Hematopoietic multipotent progenitor cell treated with erythropoietin and hydrocortisone succinate and interleukin-3 and kit ligand, for 8 days (in vitro differentiated cells): ENCODE measurements at places on chromosomes 11 and 22.

DNA sequence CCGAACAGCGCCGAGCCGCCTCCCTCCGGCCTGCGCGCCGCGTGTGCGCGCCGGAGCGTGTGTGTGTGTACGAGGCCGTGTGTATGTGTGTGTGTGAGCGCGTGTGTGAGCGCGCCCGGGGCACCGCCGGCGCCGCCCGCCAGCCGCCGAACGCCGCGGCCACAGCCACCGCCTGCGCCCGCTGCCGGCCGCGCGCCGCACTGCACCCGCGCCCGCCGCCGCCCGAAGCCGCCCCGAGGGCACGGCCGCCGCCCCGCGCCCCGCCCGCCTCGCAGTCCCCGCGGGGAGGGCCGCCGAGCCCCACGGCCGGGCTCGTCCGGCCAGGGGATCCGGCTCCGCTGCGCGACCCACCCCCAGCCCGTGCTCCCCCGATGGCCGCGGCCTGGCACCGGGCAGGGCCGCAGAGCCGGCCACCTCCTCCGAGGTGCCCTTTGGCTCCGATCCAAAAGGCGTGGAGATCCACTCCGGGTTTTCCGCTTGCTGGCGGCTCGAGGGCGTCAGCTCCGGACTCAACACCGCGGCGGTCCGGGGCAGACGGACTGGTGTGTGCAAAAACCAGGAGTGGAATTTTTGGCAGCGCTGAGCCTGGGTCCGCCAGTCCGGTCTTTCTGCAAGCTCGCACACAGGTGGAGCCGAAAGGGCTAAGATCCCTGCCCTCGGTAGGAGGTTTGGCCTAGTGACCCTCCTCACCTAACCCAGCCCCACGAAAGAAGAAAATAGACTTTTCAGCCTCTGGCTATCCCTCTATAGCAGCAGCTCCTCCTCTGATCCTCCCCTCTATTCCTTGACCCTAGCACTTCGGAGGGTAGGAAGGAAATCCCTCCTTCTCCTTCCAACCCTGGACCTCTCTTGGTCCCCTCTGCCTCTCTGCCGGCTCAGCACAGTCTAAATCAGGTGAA, at the start of gene SYT7:
SYT7 (minus strand) TSS at position 47 of the 899 bp plus-strand sequence. CDS start 256 bp downstream, outside the sequence.
- DNase-seq = peak; percentile 91

DNA sequence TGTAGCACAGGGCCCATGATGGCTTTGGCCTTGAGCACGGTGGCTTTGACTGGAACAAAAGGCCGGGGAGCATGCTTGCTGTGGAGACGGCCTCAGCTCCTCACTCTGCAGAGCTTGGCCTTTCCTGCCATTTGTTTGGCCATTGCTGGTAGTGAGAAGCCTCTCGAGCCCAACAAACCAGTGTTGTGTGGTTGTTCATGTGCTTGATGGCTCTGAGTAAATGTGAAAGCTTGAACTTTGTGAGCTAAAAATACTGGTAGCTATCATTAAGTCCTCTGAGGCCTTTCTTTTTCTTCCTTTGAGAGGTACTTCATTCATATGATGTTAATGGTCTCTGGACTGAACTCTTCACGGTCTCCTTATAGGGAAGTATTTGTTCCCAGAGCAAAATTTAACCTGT, 39.6 kb downstream of the NAT10 start:
- DNase-seq = no peak

DNA sequence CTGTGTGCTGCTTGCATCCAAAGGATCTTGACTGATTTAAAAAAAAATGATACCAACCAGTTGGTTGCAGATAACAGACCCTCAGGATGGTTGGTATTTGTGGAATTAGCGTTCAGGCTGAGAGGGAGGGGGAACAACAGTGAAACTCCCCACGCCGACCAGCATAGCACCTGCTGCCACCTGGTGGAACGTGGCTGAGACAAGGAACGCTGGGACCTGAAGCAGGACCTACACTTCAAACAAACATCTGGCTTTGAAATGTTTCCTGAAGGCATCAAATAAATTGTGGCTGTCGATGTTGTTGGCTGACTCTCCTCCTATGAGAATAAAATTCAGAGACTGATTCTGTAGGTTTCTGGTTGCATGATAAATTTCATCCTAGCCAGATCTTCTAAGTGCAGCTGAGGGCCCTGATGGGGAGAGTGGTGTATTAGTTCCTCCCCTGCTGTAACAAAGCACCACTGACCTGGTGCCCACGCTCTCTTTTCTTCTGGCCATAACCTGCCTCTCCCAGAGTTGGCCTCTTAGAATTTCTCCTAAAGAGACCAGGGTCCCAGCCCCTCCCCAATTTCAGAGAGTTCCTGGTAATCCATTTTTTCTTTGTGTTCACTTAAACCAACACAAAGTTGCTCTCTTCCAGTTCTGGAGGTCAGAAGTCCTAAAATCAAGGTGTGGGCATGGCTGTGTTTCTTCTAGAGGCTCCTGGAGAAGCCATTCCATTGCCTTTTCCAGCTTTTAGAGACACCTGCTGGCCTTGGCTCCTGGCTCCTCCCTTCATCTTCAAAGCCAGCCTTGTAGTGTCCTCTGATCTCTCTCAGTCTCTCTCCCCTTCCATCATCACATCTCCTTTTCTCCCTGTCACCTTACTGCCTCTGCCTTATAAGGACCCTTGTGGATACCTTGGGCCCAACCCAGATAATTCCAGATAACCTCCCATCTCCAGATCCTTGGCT, 17.3 kb downstream of the APOL2 start:
- peak; percentile 72 for DNase-seq

GRCh38 chr11:108218912-108219783, 3.3 kb downstream of the NPAT start:
- DNase-seq = peak; percentile 54

- DNase-seq = no peak
Measured at GRCh38 chr22:37373451-37373850, 53.8 kb downstream of the ELFN2 start.

- peak; percentile 17 for DNase-seq
Measured at GRCh38 chr11:1568441-1568911, 3.6 kb downstream of the DUSP8 start.

DNA sequence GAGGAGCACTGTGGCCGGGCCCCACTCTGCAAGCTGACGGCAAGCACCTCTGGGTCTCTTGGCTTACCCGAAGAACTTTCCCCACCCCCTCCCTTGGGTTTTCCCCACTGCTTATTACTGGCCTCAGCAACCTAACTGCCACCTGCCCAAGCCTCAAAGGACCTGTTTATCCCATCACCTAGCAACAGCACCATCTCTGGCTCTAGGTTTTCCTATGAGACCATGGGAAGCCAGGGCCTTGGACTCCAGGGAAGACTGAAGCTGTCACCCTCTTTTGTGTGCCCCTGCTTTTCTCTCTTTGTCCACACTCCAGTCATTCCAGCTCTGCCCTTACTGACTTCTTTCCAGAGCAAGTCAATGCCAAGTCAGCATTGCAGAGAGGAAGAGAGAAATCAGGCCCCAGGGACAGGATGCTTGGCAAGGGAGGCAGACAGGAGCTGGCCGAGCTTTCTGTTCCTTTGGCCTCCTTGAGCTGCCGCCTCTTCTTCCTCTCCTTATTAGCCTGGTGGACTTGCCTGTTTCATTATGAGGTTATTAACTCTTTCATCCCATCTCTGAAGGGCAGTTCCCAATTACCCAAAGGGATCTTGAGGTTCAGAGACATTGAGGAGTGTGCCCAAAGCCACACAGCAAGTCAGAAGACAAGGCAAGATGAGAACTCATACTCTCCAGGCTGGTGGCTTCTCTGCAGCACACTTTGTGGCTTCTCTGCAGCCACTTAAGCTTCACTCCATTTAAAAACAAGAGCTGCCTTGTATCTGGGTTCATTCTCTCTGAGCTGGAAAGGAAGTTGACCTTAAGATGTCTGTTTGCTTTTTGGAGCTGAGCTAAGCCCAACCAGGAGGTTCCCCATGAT, at the start of gene SMIM35:
SMIM35 (minus strand) TSS at position 51 of the 856 bp plus-strand sequence. CDS start 206 bp downstream, outside the sequence.
- no peak for DNase-seq

- DNase-seq = no peak
Measured at GRCh38 chr11:118785362-118785761, 5.6 kb downstream of the DDX6 start.

- DNase-seq = peak; percentile 51
Measured at GRCh38 chr22:32569956-32570355, 95.3 kb downstream of the FBXO7 start.

GRCh38 chr11:43723617-43724016, 43.1 kb downstream of the HSD17B12 start:
- DNase-seq = no peak

- DNase-seq = no peak
Measured at GRCh38 chr11:62067741-62068140, 56.1 kb upstream of the INCENP start.

DNA sequence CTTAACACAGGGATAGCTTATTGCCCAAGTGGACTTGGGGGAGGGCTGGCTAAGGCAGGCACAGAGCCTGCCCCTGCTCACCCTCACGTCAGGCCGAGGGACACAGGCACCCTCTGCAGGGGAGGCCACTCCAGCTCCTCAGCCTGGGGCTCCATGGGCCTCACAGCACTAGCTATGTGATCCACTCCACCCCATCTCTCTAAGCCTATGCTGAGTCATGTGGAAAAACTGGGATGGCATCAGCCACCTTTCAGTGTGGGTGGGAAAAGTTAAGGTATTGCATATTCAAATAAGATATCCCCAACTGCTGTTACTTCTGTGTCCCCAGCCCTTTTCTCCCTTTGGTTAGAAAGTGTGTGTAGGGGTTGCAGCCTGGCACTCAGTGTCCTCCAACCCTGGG, 22.3 kb downstream of the RANGAP1 start:
- no peak for DNase-seq

GRCh38 chr11:132888226-132888625, 644.1 kb downstream of the OPCML start:
- DNase-seq = no peak

DNA sequence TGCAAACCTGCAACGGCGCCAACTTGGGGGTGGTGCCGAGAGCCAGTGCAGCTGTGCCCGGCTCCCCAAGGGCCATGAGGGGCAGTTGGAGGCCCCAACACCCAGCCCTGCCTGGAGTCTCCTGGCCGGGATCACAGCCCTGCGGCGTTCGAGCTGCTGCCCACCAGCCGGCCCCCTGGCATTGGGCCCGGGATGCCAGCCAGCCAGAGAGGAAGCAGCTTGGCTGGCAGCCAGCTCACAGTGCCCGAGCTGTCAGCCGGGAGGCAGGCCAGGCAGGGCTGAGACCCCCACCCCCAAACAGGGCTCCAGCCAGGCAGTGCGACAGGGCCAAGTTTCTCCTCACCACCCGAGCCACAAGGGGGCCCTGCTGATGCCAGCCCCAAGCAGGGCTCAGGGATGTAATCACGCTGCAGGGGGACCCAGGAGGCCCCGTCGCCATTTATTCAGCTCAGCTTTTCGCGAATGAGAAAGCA, 26.0 kb upstream of the TCF20 start:
- DNase-seq = peak; percentile 11

GRCh38 chr22:49010070-49010863, 817.4 kb downstream of the BRD1 start:
- no peak for DNase-seq

DNA sequence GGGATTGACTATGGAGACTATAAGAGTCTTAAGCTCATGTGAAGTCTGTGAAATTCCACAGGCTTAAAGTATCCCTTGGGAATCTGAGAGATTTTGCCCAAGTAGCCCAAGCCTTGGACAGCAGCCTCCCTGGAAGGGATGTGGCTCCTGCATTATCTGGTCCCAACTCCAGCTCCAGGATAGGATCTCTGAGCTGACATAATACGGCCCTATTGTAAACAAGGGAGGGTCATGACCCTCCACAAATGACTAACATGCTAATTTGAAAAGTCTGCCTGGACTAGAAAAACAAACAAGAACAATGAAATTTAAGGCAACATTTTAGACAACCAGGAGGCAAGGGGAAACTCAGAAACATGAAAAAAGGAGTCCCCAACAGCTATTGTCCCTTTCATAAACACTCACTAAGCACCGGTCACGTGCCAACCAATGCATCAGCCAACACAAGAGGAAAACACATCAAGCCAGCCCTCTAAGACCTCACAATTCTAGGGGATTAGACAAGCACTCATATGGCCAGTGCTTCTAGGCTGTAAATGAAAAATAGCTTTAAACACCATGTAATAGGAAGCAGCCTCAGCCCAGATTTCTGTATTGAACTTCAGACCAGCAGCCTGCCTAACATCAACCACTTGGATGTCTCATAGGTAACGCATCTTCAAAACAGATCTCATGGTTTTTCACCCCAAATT, 101.2 kb upstream of the TIMP3 start:
- no peak for DNase-seq

- DNase-seq = no peak
Measured at GRCh38 chr11:79044201-79044600, 396.6 kb downstream of the TENM4 start.

DNA sequence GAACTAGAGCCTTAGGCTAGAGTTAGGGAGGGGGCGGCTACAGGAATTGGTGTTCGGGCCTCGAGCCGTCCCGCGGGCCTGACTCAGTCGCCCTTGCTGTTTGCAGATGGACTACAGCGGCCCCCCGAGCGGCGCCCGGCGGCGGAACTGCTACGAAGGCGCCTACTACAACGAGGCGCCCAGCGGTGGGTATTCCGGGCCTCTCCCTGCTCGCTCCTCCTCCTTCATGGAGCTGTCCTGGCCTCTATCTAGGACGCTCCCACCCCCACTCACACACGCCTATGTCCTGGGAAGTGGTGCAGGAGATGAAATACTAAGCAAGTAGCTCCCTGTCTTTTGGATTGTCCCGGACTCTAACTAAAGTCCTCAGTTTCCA, 1.4 kb downstream of the MYOD1 start:
- DNase-seq = no peak

- no peak for DNase-seq
Measured at GRCh38 chr11:991711-992307, 44.7 kb downstream of the MUC6 start.

DNA sequence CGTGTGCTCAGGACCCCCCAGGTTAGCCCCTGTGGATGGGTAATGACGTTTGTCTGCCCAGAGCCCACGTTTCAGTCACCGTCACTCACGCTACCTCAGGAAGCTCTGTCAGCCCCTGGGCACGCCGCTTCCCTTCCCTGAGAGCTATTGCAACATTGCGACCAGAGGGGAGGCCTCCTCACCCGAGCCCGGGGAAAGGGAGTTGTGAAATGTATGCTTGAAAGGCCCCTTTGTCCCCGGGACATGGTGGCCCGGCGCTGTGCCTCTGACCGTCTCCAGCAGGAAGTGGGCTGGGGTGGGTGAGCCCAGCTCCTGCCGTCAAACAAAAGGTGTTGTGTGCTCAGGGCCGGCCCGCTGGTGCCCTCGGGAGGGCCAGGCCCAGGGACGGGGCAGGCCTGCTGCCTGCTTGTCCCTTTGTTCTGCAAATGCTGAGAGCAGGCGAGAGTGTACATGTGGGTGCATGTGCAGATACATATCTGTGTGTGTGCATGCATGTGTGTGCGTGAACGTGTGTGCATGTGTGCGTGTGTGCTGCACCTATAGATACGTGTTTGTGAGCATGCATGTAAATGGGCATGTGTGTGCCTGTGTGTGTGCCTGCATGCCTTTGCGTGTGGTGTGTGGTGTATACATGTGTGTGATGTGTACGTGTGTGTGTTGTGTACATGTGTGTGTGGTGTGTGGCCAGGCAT, 1125.0 kb downstream of the BRD1 start:
- no peak for DNase-seq
